ENCODE measurements at places on chromosomes 11 and 22.

GRCh38 chr11:76626921-76627401 is 43.6 kb downstream of the LRRC32 start:
- no peak for DNase-seq

DNA sequence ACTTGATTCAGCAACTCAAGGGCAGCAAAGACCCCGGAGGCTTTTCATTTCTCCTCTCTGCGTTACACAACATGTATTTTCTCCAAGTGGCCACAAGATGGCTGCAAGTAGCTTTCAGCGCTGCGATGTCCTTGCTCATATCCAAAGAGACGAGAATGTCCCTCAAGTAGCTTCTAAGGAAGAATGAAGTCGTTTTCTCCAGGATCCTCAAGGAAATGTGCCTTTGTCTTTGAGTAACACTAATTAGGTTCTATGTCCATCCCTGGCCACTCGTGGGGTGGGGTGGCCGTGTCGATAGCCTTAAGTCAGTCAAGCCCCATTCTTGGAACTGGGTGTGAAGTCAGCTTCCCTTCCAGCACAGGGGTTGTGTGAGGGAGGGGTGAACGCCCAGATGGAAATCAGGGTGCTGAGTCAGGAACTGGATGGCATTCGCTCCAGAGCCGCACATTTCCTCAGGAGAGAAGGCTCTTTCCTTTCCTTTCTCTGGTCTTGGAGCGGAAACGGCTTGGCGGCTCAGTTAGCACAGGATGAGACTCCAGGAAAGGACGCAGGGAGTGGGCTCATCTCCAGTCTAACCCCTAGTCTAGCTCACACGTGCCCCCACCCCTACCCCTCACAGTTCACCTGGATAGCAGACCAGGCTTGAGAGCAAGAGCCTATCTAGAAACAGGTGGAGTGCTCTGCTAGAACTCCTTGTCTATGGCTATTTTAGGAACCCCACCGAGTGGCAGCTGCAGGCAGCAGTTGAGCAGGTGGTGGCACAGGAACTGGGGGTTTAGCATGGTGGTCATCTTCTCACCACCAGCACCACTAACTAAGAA is 44.3 kb downstream of the NNMT start:
- peak; percentile 86 for DNase-seq

- DNase-seq = no peak
Observed at GRCh38 chr22:25492841-25493734, 71.4 kb upstream of the GRK3 start.

- no peak for DNase-seq
Observed at GRCh38 chr11:115480611-115481010, 23.6 kb downstream of the CADM1 start.

GRCh38 chr11:46493791-46494190 is 100.0 kb downstream of the AMBRA1 start:
- DNase-seq = no peak

DNA sequence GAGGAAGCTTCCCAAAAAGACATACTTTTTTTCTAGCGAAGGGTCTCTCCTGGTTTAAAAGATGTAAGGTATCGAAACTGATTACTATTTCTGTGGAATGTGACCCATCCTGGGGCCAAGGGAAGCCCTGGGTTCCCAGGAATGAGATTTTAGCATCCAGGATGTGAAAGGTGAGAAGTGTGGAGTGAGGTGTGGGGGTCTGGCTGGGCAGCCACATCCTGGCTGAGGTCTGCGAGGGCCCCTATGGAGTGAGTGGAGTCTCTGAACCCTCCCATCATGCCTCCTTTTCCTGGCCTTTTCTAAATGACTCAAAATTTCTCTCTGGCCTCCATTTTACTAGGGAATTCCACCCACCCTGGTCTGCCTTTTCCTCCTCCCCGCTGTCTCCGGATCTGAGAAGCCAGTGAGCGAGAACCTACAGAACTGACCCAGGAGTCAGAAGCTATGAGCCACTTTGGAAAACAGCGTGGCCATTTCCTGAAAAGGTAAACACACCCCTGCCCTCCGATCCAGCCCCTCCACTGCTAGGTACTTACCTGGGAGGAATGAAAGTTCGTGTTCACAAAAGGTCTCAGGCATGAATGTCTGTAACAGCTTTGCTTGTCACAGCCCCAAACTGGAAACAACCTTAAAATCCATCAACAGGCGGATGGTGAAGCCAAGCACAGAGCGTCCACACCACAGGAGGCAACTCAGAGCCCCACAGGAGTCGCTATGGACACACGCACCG is 27.7 kb upstream of the SHANK2 start:
- no peak for DNase-seq

DNA sequence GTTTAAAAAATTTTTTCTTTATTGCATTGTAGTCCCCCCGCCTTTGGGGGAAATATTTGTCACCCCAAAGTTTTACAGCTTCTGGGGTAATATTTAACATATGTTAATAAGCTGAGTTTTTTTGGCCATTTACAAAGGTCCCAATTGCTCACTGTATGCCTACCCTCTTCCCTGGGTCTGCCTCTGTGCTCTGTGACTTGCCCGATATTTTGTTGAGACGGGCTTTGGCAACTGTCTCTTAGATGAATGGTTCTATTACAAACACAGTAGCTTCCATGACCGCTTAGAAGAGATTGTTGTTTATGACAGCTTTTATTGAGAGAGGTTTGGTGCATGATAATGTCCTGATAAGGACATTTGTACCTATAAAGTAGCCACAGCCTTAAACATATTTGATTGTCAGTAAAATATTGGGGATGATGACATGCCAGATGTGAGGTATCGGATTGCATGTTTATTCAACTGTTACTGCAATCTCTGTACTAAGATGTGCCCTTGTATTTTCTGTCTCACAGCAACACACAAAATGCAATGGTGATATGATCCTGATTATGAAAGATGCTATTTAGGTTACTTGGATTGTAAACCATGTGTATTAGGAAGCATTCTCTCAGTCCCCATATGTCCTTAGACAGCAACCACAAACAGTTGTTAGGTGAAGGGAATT is 103.1 kb downstream of the TEAD1 start:
- no peak for DNase-seq

- no peak for DNase-seq
Observed at GRCh38 chr22:43262990-43263644, 76.2 kb upstream of the TTLL12 start.

DNA sequence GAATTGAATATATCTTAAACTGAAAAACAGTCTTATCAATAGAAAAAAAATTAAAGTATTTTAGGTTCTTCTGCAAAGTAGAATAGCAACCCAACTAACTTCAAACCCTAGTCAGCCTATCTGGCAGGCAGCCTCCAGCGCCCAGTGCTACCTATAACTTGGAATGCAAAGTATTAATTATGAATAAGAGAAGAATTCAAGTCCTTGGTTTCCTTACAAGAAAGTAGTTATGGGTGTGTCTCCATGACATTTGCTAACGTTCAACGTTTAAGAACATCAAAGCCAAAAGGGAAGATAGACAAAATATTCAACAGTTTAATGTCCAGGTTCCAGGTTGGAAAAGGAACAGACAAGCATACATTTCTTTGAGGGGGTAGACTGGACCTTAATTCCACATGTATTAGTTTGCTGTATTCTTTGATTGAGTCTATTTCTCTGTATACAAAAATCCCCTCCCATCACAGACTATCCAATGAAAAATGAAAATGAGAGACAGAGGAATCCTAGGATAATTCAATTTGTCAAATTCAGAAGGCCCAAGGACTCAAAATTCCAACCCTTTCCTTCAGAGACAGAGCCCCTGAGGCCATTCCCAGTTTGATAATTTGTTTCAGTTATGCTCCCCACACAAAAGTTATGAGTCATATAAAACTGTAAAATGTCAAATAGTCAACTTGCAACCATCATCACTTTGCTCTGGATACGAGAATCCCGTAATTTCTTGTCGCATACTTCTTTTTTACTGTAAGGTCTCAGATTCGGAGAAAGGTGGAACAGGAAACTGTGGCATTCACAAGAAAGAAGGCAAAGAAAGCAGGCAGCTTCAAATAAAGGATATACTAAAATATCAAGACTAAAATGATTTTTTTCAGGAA is 83.7 kb upstream of the CHRM4 start:
- no peak for DNase-seq

GRCh38 chr22:17199003-17199731 is 20.1 kb downstream of the ADA2 start:
- DNase-seq = no peak

- peak; percentile 50 for DNase-seq
Observed at GRCh38 chr11:125304136-125304535, 139.6 kb downstream of the PKNOX2 start.

DNA sequence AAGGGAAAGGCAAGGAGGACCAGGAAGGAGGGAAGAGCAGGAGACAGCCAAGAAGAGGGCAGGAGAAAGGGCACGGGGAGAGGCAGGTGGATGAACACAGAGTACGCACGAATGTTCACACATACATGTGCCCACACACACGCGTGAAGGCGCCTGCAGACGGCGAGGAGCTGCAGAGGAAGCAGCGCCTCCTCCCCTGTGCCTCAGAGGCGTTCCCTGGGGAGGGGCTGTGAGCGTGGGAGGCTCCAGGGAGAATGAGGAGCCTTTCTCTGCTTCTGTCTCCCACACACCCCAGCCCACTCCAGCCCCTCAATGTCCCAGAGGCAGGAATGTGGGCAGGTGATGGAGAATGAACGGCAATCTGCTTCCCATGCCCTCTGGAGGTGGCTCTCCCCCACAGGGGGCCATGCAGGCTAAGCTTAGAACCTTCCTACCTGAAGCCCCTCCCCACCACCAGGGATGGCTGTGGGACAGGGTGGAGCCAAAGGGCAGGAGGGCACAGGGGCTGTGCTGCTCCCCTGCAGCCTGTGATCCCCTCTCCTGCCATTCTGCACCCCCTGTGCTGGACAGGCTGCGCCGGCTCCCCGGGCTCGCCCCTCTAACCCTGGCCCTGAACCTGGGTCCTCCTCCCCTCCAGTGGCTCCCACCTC is 25.3 kb downstream of the PPM1F start:
- DNase-seq = no peak

GRCh38 chr11:127238321-127238720 is 237.8 kb upstream of the KIRREL3 start:
- DNase-seq = no peak

GRCh38 chr11:1932105-1932480 is 12.6 kb downstream of the TNNT3 start:
- DNase-seq = no peak

GRCh38 chr22:23777776-23778576 is 5.3 kb downstream of the MMP11 start:
- no peak for DNase-seq

GRCh38 chr22:36292823-36293530 is 40.0 kb downstream of the APOL1 start:
- no peak for DNase-seq

GRCh38 chr11:76251576-76251975 is 45.3 kb upstream of the WNT11 start:
- DNase-seq = no peak

- peak; percentile 84 for DNase-seq
Observed at GRCh38 chr11:66510271-66510989, at the start of gene BBS1. BBS1 (plus strand) TSS chr11:66510635; CDS start chr11:66510660, 25 bp downstream.

- peak; percentile 66 for DNase-seq
Observed at GRCh38 chr22:42949159-42949558, 65.8 kb downstream of the PACSIN2 start.

DNA sequence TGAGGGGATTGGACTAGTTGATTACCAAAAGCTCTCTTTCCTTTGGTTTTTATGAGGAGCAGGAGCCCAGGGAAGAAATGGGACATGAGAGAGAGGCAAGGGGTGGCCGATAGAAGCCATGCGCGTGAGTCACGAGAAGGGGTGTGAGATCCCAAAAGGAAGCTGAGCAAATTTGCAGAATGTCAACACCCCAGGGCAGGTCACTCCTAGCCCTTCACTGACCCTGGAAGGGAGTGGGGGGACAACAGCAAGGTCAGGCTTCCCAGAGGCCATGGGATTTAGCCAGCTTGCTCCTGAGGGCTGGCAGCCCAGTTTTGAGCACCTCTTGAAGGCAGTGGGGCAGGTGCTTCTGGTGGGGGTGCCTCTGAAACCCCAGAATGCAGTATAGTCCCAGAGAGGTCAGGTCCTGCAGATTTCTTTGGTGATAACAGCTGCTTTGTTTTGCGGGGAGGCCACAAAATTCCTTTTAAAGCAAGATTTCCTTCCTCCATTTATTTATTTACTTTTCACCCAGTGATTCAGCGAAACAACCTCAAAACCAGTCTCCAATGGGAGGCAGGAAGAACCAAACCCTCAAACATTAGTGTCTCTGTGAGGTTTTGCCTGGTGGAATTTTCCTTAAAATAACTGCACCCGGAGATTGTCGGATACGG is 40.1 kb upstream of the TIMP3 start:
- no peak for DNase-seq

DNA sequence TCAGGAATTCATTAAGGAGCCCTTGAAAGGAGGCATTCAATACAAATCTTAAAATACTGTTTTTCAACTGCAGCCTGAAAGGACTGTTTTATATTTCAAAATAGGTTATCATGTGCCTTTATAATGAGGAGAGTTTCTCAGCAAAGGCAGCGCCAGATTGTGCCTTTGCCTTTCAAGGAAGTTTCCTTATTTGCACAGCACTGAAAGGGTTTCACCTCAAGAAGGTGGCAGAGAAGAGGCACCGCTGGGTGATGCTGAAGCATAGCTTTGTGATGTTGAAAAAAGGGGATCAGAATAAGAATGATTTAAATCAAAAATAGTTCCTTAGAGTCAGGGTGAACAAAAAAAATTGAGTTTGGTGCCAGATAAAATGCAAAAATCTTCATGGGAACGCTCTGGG is 601.0 kb upstream of the KIRREL3 start:
- DNase-seq = no peak

- DNase-seq = no peak
Observed at GRCh38 chr22:46083383-46084350, 66.7 kb upstream of the PPARA start.

DNA sequence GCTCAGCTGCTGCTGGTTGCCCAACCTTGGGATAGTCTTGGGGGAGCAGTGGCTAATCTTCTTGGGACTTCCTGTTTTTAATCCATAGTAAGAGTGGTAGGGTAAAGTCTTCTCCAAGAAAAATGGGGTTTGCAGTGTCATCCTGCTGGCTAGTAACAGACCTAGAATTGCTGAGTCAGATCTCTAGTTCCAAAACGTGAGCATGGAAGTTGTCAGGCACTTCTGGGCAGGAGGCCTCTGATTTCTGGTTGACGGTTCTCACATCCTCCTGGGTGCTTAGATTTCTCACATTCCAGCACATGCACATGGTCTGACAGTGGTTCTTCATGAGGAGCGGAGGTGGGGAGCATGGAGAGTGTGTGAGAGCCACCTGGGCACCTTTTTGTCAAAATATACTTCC is 410.0 kb downstream of the OPCML start:
- DNase-seq = no peak

GRCh38 chr11:2982214-2982613 is 9.9 kb downstream of the NAP1L4 start:
- no peak for DNase-seq

- DNase-seq = no peak
Observed at GRCh38 chr11:112627588-112628045, 333.6 kb upstream of the NCAM1 start.
